NCI-H2081 (cell line): ENCODE measurements at places on chromosomes 13 and 19.

DNA sequence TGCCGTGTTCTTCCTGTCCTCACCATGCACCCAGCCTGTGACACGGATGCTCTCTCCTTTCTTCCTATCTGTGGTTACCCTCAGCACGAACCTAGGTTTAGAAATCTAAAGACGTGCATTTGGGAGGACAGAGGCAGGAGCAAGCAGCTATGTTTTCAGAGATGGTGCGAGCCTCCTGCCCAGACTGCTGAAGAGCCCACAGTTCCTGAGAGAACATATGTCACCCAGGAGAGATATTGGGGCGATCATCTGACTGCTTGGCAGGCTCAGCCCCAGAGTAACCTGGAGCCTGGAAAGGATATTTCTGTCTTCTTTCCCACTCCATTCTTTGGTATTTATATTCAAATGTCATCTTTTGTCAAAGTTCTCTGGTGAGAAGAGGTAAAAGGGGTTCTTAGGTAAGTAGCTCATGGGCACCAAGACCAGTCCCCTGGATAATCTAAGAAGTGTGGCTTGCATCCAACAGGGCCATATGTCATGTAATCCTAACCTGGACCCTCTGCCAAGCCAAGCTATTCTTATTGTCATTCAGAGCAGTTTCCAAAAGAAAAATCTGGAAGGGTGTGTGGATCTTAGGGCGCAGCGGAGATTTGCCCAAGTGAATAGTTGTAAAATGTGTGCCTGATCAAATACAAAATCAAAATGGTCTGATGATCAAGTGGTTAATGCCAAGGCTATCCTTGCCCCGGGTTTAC is 59.5 kb downstream of the FGF9 start:
- no peak for DNase-seq

GRCh38 chr13:99800011-99800410 is 171.6 kb downstream of the ZIC5 start:
- DNase-seq = no peak

DNA sequence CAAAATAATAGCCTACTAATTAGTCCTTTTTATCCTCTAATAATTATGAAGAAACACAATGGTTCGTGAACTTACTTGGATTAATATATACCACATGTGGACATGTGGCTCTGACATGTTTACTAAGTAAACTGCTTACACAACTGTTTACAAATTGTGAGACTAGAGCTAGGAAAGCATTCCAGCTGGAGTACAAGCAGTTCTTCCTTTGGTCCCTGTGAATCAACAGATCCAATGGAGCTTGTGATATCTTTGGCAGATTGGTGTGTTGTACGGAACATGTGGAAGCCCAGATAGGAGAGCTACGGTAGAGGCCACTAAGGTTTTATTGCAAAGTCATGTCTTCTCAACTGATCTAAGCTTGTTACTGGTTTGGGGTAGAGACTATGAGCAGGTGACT is 145.5 kb upstream of the SPRY2 start:
- no peak for DNase-seq

DNA sequence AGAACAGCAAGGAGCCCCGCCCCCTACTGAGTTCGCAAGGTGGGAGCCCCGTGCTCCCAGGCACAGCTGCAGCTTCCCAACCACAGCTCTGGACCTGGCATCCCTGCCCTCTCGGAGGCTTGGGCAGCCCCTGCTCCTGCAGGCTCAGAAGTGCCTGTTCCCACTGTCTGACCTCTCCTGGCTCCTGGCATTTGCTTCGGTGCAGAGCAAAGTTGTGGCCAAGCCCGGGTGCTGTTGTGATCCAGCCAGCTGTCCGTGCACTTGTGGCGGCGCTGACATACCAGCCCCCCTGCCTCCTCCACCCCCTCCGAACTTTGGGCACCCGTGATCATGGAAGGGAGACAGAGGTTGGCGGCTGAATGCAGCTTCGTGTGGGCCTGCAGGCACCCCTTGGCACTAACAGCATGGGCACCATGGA is 1386.8 kb downstream of the PCDH9 start:
- DNase-seq = no peak

DNA sequence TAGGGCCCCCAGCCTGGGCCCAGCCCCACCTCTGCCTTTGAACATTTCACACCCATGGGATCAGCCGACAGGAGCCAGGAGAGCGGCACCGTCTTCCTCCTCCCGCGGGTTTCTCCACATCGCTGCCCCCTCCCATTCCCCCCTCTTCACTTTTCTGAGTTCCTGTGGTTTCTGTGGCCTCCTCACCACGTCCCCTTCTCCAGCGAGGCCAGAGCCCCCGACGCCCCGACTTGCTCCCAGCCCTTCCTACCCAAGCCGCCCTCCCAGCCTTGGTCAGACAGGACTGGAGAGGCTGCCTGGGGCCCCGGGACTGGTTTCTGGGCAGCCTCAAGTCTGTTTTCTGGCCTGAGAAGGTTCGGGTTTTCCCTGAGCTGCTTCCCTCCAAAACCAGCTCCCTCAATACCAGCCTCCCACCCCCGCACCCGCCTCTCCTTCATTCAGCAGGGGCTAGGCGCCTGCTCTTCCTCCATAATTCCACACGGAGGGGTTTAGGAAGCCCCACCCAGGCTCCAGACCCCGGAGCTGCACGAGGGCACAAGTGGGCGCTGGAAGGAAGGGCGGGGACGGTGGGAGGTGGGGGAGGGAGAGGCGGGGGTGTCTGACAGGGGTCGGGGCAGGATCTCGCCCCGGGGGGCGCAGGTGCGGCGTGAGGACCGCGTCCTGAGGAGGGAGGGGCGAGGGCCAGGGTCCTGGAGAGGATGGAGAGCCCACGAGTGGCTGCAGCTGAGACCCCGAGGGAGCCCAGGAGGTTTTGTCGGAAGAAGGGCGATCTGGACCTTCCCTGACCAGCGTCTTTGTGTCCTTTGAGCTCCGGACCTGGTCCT is 4.0 kb upstream of the SIGLEC10 start:
- DNase-seq = no peak

GRCh38 chr19:35059006-35059798 is 17.7 kb downstream of the HPN start:
- no peak for DNase-seq

GRCh38 chr19:54343868-54344267 is 4.9 kb upstream of the LILRA4 start:
- no peak for DNase-seq

DNA sequence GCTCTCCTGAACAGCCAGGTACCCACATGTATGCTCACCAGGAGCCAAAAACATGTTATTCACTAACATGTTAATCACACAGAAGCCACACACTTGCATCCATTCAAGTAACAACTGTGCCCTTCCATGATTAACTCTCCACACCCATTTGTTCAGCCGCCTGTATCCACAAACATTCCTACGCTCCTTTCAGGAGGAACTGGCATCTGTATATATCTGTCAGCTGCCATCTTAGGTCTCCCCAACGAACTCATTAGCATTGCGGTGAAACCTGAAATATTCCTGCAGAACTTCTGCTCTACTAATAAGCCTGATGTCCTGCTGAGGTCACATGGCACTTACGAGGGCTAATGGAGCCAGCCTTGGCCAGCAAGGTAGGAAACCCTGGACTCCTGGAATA is 33.0 kb downstream of the OLFM2 start:
- no peak for DNase-seq
